Thoracic aorta (tissue), 2 donors: ENCODE measurements at places on chromosomes 12 and 14. TPM values are rescaled to one million over a fixed set of nuclear protein-coding genes. Genes with fewer than 3 reads are reported as not detected.
A peak's percentile ranks its signal among the peaks of the same experiment; 100 is the strongest.

- no peak for DNase-seq
- H3K4me1 ChIP-seq = peaks cover 19% of the 10 kb centered on the region
- no peaks in the 10 kb centered on the region for H3K36me3 ChIP-seq
Measured at GRCh38 chr12:101854747-101855146, 22.6 kb upstream of the DRAM1 start.

- no peaks in the 10 kb centered on the region for H3K36me3 ChIP-seq
- H3K4me3 ChIP-seq = no peak overlapping the region
- DNase-seq = no peak
Measured at GRCh38 chr12:31631023-31631724, 28.3 kb upstream of the ETFBKMT start.

DNA sequence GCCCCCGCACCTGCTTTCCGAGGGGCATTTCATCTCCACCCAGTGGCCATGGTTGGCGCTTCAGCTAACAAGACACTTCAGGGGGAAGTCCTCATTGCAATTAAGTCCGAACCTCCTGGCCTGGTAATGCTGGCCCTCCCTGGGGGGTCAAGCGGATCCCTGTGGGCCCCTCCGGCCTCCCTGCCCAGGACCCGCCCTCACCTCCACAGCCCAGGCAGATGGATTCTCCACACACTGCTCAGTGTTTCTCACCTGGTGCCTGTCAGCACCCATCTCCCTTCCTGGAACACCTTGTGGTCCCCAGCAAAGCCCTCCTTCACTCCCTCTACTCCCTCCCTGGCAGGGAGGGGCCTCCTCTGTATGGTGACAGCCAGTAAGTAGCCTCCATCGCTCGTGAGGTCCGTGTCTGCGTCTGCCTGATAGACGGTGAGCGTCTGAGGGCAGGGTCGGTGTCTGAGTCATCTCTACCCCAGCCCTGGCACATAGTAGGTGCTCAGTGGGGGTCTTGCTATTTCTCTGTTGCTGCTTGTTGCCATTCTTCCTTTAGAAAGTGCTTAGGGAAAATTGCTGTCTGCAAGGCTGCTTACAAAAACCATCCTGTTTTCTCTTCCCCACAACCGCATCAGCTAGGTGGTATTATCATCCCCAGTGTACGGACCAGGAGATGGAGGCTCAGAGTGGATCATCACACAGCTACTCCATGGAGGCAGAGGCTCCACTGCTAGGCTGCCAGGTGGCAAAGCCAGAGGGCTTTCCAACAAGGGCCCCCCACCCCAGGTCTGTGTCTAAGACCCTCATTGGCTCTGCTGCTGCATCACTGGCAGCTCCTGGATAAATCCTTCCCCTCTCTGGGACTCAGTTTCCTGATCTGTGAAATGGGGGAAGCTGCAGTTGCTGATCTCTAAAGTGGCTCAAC is 39.7 kb upstream of the EML1 start:
- peak overlapping the region; percentile 76 for H3K27ac ChIP-seq
- H3K4me3 ChIP-seq = no peak overlapping the region
- no peaks in the 10 kb centered on the region for H3K36me3 ChIP-seq
- H3K4me1 ChIP-seq = peaks cover 41% of the 10 kb centered on the region
- no peaks in the 10 kb centered on the region for H3K27me3 ChIP-seq
- DNase-seq = no peak

GRCh38 chr14:100605706-100606686 is 18.8 kb upstream of the BEGAIN start:
- no peak overlapping the region for H3K27ac ChIP-seq
- H3K4me1 ChIP-seq = no peaks in the 10 kb centered on the region
- no peak for DNase-seq
- no peaks in the 10 kb centered on the region for H3K36me3 ChIP-seq
- H3K4me3 ChIP-seq = no peak overlapping the region

GRCh38 chr14:98599082-98599481 is 672.9 kb downstream of the BCL11B start:
- no peaks in the 10 kb centered on the region for H3K4me1 ChIP-seq
- H3K27ac ChIP-seq = no peak overlapping the region
- H3K27me3 ChIP-seq = no peaks in the 10 kb centered on the region
- no peak for DNase-seq

DNA sequence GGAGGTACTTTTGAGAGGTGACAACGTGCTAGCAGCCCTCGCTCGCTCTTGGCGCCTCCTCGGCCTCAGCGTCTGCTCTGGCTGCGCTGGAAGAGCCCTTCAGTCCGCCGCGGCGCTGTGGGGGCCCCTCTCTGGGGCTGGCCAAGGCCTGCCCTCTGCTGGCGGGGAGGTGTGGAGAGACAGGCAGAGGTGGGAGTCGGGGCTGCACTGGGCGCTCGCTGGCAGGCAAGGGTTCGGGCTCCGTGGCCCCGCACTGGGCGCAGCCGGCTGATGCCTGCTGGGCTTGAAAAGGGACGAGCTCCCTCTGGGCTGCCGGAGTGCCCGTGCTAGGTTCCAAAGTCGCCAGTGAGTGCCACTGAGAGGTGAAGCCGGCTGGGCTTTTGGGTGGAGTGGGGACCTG is 580.0 kb downstream of the DIO2 start:
- no peak overlapping the region for H3K4me3 ChIP-seq
- no peaks in the 10 kb centered on the region for H3K36me3 ChIP-seq
- H3K27ac ChIP-seq = no peak overlapping the region
- H3K4me1 ChIP-seq = no peaks in the 10 kb centered on the region
- H3K27me3 ChIP-seq = no peaks in the 10 kb centered on the region

- H3K27me3 ChIP-seq = no peaks in the 10 kb centered on the region
- H3K4me1 ChIP-seq = no peaks in the 10 kb centered on the region
- H3K4me3 ChIP-seq = no peak overlapping the region
- H3K36me3 ChIP-seq = no peaks in the 10 kb centered on the region
Measured at GRCh38 chr12:88420457-88420856, 159.8 kb downstream of the KITLG start.

- H3K27me3 ChIP-seq = no peaks in the 10 kb centered on the region
- no peak overlapping the region for H3K4me3 ChIP-seq
- DNase-seq = no peak
- no peaks in the 10 kb centered on the region for H3K4me1 ChIP-seq
- no peaks in the 10 kb centered on the region for H3K36me3 ChIP-seq
Measured at GRCh38 chr14:101179691-101180211, 276.2 kb upstream of the RTL1 start.

DNA sequence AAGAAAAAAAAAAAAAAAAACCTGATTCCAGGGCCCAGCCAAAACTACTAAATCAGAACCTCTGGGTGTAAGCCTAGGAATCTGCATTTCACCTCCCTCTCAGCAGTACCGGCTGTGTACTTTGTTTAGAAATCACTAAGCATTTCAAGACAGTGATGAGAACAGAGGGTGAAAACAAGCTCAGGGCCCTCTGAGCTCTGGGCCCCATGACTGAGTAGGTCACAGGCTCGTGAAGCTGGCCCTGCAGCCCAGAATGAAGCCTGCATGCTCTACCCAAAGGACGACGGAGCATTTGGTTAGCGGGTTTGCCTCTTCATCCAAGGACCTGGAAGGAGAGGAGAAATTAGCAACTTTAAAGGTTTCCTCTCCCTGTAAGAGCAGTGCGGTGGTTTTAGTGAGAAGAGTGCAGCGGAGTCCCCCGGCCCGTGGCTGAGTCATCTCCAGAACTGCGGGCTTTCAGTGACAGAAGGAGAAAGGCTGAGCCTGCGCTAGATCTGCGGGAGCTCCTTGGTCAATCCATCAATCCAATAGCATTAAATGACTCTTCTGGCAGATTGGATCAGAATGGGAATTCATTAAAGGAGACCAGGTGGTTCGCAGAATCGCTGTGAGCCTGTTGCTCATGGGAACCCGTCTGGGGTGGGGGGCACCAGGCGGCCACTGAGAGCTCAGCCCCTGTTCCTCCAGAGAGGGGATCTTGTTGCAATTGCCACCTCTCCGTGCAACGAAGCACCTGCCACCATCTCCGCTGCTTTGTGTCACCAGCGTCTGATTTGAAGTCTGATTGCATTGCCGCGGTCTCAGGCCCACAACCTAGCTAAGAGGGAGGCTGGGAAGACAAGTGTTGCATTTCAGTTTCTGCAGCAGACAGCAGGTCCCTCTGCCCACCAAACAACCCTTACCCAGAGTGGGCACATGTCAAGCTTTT is 7.3 kb downstream of the IL31 start:
- no peaks in the 10 kb centered on the region for H3K4me1 ChIP-seq
- no peaks in the 10 kb centered on the region for H3K27me3 ChIP-seq
- H3K36me3 ChIP-seq = no peaks in the 10 kb centered on the region
- H3K4me3 ChIP-seq = no peak overlapping the region
- H3K27ac ChIP-seq = no peak overlapping the region

GRCh38 chr12:92295523-92295922 is 149.9 kb upstream of the BTG1 start:
- no peak for DNase-seq
- no peaks in the 10 kb centered on the region for H3K27me3 ChIP-seq
- no peaks in the 10 kb centered on the region for H3K36me3 ChIP-seq
- no peak overlapping the region for H3K27ac ChIP-seq

- peaks cover 15% of the 10 kb centered on the region for H3K4me1 ChIP-seq
- H3K27ac ChIP-seq = no peak overlapping the region
- H3K4me3 ChIP-seq = no peak overlapping the region
- no peaks in the 10 kb centered on the region for H3K36me3 ChIP-seq
- no peak for DNase-seq
Measured at GRCh38 chr12:38892087-38892786, 13.2 kb downstream of the CPNE8 start.

- no peaks in the 10 kb centered on the region for H3K36me3 ChIP-seq
- H3K27ac ChIP-seq = no peak overlapping the region
- DNase-seq = no peak
- H3K4me1 ChIP-seq = no peaks in the 10 kb centered on the region
- H3K27me3 ChIP-seq = no peaks in the 10 kb centered on the region
- no peak overlapping the region for H3K4me3 ChIP-seq
Measured at GRCh38 chr14:63745858-63746425, 18.1 kb upstream of the SGPP1 start.

GRCh38 chr12:50927766-50928224 is 24.5 kb upstream of the HIGD1C start:
- H3K4me1 ChIP-seq = peaks cover 49% of the 10 kb centered on the region
- peaks cover 13% of the 10 kb centered on the region for H3K36me3 ChIP-seq
- DNase-seq = no peak
- peak overlapping the region; percentile 52 for H3K27ac ChIP-seq

GRCh38 chr12:19998961-19999804 is 369.2 kb upstream of the PDE3A start:
- no peaks in the 10 kb centered on the region for H3K27me3 ChIP-seq
- H3K27ac ChIP-seq = peak overlapping the region; percentile 50
- H3K4me3 ChIP-seq = peak overlapping the region; percentile 43
- DNase-seq = no peak
- H3K4me1 ChIP-seq = peaks cover 28% of the 10 kb centered on the region

DNA sequence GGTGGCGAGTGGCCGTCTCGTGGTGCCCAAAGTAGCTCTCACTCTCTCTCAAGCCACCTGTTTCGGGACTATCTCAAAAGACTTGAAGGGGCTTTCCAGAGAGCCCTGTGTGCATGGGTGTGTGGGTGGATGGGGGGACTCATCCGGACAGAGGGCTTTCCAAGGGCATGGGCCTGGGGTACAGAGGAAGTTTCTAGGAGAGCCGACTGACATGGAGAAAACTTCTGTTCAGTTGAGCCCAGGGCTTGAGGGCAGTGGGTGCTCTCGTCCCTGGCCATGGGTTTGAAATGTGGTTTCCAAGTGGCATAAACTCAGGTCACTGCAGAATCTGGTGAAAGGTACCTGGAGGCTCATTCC is 47.4 kb upstream of the MEG3 start:
- no peak for DNase-seq
- H3K4me1 ChIP-seq = no peaks in the 10 kb centered on the region
- no peak overlapping the region for H3K4me3 ChIP-seq
- H3K27me3 ChIP-seq = no peaks in the 10 kb centered on the region
- no peak overlapping the region for H3K27ac ChIP-seq

GRCh38 chr12:104480826-104481440 is 24.2 kb downstream of the CHST11 start:
- DNase-seq = no peak
- no peaks in the 10 kb centered on the region for H3K27me3 ChIP-seq
- H3K4me3 ChIP-seq = no peak overlapping the region
- H3K36me3 ChIP-seq = no peaks in the 10 kb centered on the region
- peaks cover 3% of the 10 kb centered on the region for H3K4me1 ChIP-seq
- no peak overlapping the region for H3K27ac ChIP-seq

GRCh38 chr14:90778571-90779255 is 37.5 kb downstream of the TTC7B start:
- peaks cover 7% of the 10 kb centered on the region for H3K36me3 ChIP-seq
- no peak for DNase-seq
- no peak overlapping the region for H3K4me3 ChIP-seq

- H3K27ac ChIP-seq = no peak overlapping the region
- peaks cover 2% of the 10 kb centered on the region for H3K36me3 ChIP-seq
- H3K4me3 ChIP-seq = no peak overlapping the region
- no peaks in the 10 kb centered on the region for H3K27me3 ChIP-seq
- no peaks in the 10 kb centered on the region for H3K4me1 ChIP-seq
- no peak for DNase-seq
Measured at GRCh38 chr12:121513464-121514183, 67.2 kb downstream of the KDM2B start.

- no peak overlapping the region for H3K4me3 ChIP-seq
- no peaks in the 10 kb centered on the region for H3K27me3 ChIP-seq
- H3K36me3 ChIP-seq = no peaks in the 10 kb centered on the region
- no peak overlapping the region for H3K27ac ChIP-seq
Measured at GRCh38 chr12:63313139-63313538, 162.1 kb upstream of the AVPR1A start.

DNA sequence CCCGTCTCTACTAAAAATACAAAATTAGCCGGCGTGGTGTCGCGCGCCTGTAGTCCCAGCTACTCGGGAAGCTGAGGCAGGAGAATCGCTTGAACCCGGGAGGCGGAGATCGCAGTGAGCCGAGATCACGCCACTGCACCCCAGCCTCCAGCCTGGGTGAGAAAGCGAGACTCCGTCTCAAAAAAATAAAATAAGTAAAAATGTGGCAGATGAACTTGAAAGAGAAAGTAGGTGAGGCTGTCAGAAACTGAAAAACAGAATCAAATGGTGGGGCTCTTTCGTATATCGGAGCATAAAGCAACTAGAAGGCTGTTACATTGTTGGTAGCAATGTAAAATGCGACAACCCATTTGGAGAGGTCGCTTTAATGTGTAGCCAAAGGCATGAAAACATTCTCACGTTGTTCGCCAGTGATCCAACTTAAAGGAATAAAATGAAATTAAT is 767 bp upstream of the CCNT1 start:
- no peaks in the 10 kb centered on the region for H3K27me3 ChIP-seq
- peaks cover 7% of the 10 kb centered on the region for H3K36me3 ChIP-seq
- DNase-seq = no peak

GRCh38 chr12:107448198-107448597 is 237.4 kb upstream of the PWP1 start:
- H3K4me3 ChIP-seq = no peak overlapping the region

GRCh38 chr14:103818422-103818821 is 29.0 kb downstream of the PPP1R13B start:
- H3K4me3 ChIP-seq = no peak overlapping the region
- no peak for DNase-seq
- peaks cover 9% of the 10 kb centered on the region for H3K4me1 ChIP-seq
- no peaks in the 10 kb centered on the region for H3K27me3 ChIP-seq
- no peak overlapping the region for H3K27ac ChIP-seq

Gene ZNF605
- 7.0 TPM for total RNA-seq

Gene TSPAN19
- not detected for total RNA-seq

Gene SLC7A7
- 38.5 TPM for total RNA-seq

Gene CLEC2A
- total RNA-seq = not detected

Gene E2F7
- not detected for total RNA-seq

Gene CDKL1
- 8.1 TPM for total RNA-seq

Gene KERA
- total RNA-seq = not detected

Gene GPD1
- total RNA-seq = 5.0 TPM

Gene P2RX2
- total RNA-seq = not detected

Gene RPGRIP1
- not detected for total RNA-seq
